Calu3 (cell line): ENCODE measurements at places on chromosomes 4 and X. TPM values are rescaled to one million over a fixed set of nuclear protein-coding genes. Genes with fewer than 3 reads are reported as not detected.

ADGRG4 gene
- total RNA-seq: not detected in 2 replicates

CXCR3 gene
- total RNA-seq: not detected in 2 replicates

ZNF41 gene
- 10.8 and 12.2 TPM in 2 replicates for total RNA-seq

SSX2 gene
- total RNA-seq: not detected in 2 replicates

DNA sequence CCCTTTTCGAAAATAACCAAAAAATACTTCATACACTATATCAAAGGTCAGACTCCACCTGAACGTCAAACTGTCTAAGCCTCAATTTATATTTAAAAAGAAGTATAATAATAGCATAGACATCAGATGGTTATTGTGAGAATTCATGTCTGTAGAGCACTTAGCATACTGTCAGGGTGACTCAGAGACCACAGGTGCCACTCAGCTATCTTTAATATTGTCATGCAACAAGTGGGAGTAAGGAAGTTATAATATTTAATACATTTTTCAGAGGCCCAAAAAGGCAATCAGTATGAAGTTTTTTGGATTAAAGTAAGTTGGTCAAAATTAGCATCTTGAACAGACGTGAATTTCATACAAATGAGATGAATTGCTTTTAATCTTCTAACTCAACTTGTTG lies 93.3 kb downstream of the PHOX2B start:
- no peaks in the 10 kb centered on the region for H3K27me3 ChIP-seq
- no peak for DNase-seq
- H3K27ac ChIP-seq: no peak overlapping the region
- peaks cover 10% of the 10 kb centered on the region for H3K36me3 ChIP-seq
- H3K4me3 ChIP-seq: no peak overlapping the region

DNA sequence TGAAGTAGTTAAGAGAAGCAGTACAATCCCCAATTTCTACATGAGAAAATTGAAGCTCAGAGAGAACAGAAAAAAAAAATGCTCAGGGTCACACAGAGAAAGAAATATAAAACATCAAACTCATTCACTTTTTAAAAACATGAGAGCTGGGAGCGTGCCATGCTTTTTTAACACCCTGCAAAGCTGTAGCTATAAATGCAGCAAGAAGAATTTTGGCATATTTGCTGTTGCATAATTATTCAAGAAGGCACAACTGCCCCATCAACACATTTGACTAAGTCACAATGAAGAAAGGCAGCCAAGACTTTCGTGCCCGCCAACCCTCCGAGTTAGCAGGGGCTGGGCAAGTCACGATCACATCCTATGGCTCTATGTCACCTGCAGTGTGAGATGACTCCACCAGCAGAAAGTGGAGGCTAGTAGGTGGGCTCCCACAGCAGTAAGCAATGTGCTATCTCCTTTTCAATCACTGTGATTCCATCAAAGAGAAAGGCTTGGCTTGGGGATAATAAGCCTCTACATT lies 214.8 kb downstream of the DHX15 start:
- no peak overlapping the region for H3K27ac ChIP-seq
- H3K36me3 ChIP-seq: no peaks in the 10 kb centered on the region
- no peak for DNase-seq
- H3K4me3 ChIP-seq: no peak overlapping the region
- no peaks in the 10 kb centered on the region for H3K27me3 ChIP-seq
- no peaks in the 10 kb centered on the region for H3K4me1 ChIP-seq

DNA sequence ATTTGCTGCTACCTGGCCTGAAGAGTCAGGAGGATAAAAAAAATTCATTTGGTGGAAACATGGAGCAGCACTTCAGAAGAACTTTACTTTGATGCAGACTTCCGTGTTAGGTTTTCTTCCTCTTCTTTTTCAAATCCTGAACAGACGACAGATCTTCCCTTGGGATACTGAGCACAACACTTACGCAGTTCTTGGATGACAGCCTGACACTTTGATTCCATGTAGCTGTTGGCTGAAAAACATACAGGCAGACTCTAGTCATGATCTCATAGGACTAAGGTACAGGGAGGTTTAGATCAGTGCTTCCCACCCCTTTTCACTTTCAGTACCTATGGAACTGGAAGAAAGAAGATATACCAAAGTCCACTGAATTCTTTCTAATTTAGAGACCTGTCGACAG lies 9.2 kb downstream of the CMC4 start:
- DNase-seq: no peak
- H3K27me3 ChIP-seq: no peaks in the 10 kb centered on the region
- no peak overlapping the region for H3K4me3 ChIP-seq
- H3K27ac ChIP-seq: no peak overlapping the region
